Activated naive CD4-positive, alpha-beta T cell treated with Interleukin-2 at 50 U/mL for 16 hours (primary cell): ENCODE measurements at places on chromosomes 11 and 22.

- DNase-seq, result no peak
Measured at GRCh38 chr22:47372111-47372581, 609.7 kb downstream of the TBC1D22A start.

- no peak for DNase-seq
Measured at GRCh38 chr22:19289475-19290161, 1.9 kb downstream of the CLTCL1 start.

DNA sequence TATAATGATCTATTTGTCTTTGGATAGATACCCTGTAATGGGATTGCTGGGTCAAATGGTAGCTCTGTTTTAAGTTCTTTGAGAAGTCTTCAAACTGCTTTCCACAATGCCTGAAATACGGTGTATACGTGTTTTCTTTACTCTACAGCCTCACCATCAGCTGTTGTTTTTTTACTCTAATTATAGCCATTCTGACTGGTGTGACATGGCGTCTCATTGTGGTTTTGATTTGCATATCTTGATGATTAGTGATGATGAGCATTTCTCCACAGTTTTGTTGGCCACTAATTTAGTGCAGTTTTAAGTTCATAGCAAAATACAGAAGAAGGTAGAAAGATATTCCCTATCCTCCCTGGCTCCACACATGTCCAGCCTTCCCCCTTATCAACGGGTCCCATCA is 26.3 kb upstream of the VPREB1 start:
- no peak for DNase-seq

DNA sequence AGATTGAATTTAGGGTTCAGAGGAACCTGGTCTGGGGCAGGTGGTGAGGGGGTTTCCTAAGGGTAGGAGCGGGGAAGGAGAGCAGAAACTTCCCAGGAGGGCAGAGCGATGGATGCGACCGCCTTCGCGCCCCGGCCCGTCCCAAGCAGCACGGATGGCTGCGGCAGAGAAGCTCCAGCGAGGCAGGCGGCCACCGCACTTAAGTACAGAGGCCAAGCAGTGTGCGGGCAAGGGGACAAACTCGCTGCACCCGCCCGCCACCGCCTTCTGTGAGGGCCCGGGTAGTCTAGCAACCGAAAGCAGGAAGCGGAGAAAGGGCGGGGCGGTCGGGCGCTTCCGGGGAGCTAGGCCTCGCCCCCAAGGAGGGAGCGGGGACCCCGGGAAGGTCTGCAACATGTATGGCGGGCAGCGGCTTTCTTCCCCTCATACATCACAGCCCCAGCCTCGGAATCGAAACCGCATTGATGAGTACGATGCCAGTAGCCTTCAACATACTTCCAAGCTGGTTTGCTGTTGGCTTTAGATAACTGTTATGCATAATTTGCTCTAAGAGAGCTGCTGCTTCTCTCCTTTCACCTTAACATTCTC is at the start of gene AGBL2:
Gene AGBL2, minus strand, starts transcription at position 288 of the 588 bp plus-strand sequence. CDS start 719 bp downstream, outside the sequence.
- peak; percentile 83 for DNase-seq

GRCh38 chr11:129937592-129938238 is 42.3 kb upstream of the NFRKB start:
- DNase-seq, result no peak

GRCh38 chr11:97751952-97752351 is 1268.8 kb upstream of the CNTN5 start:
- DNase-seq, result no peak

- no peak for DNase-seq
Measured at GRCh38 chr11:78921509-78921908, 346.8 kb upstream of the NARS2 start.

DNA sequence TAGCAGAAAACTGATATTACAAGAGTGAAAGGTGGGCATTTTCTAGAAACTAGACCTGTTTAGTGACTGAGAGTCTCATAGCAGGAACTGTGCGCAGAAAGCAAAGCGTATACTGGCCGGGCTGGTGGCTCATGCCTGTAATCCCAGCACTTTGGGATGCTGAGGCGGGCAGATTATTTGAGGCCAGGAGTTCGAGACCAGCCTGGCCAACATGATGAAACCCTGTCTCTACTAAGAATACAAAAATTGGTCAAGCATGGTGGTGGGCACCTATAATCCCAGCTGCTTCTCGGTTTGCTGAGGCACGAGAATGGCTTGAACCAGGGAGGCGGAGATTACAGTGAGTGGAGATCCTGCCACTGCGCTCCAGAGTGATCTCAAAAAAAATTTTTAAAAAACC is 1.8 kb upstream of the NUP98 start:
- no peak for DNase-seq

DNA sequence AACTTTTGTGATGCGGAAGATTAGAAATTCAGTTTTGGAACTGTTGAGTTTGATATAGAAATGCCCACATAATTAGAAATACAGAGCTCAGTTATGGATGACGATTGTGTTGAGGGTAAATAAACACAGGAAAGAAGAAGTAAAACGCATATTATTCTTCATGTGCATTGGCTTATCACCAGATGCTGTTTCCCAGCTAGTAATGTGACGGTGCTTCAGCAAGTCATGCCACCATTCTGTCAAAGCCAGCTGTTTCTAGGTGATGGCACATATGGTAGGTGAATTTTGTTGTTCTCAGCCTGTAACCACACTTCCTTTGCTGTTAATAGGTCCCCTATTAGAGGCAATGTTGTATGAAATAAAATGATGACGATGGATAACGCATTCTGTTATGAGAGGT is 68.9 kb downstream of the C11orf65 start:
- DNase-seq, result no peak

GRCh38 chr11:58451585-58451984 is 9.5 kb upstream of the OR5B12 start:
- DNase-seq, result no peak

DNA sequence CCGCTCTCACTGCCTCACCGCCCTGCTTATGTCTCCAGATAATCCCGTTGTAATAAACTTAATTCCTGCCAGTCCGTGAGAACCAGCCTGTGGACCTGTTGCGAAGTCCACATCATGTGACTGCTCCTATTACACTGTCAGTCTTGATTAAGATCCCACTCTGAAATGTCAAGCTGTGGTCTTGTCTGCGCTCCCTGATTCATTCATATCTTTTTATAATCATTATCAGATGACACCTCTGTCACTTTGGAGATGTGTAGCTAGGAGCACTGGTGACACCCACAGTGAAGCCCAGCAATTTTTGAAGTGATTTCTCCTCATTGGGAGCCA is 377.3 kb downstream of the TBC1D22A start:
- no peak for DNase-seq

DNA sequence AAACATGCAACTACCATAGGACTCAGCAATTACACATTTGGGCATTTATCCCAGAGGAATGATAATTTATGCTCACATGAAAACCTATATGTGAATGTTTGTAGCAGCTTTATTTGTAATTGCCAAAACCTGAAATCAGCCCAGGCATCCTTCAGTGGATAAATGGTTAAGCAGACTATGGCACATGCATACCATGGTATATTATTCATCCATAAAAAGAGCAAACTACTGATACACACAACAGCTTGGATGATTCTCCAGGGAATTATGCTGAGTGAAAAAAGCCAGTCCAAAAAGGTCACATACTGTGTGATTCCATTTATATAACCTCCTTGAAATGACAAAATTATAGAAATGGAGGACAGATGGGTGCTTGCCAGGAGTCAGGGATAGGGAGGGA is 86.7 kb downstream of the ALX4 start:
- DNase-seq, result no peak

- no peak for DNase-seq
Measured at GRCh38 chr22:25098445-25099081, 101.1 kb upstream of the CRYBB3 start.

GRCh38 chr22:39283322-39284141 is 35.9 kb downstream of the RPL3 start:
- no peak for DNase-seq

GRCh38 chr22:25060522-25061071 is 108.1 kb downstream of the KIAA1671 start:
- peak; percentile 53 for DNase-seq

- DNase-seq, result no peak
Measured at GRCh38 chr11:112523951-112524350, 263.3 kb upstream of the PLET1 start.

- no peak for DNase-seq
Measured at GRCh38 chr22:30253205-30253852, 6.8 kb upstream of the LIF start.
